Fibroblast of skin of abdomen (primary cell): ENCODE measurements at places on chromosomes 6 and 20.

GRCh38 chr6:1065986-1066385 lies 245.9 kb upstream of the FOXQ1 start:
- DNase-seq = no peak

- DNase-seq = no peak
These were observed 10.6 kb downstream of the TRIB3 start for GRCh38 chr20:391041-391711.

DNA sequence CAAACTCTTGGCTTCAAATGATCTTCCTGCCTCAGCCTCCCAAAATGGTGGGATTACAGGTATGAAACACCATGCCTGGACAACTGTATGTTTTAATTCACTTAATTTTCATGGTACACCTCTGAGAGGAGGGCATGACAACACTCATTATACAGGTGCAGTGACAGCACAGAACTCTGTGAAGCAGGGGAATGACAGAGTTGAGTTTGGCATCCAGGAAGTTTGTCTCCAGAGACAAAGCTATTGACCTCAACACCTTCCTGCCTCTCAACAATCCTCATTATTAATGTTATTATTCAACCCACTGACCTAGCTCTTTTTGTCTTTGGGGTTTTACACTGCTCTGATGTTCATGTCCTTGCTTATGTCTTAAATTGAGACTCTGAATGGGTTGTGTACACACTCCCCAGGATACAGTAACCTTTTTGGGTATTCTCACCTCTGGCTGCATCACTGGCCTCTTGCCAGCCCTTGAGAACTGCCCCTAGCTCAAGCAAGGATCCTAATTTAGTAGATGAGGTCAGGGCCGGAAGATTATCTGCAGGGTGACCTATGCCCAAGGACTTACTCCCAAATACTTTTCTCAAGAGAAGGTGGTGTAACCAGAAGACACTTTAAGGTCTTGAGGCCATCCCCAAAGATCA lies 13.0 kb upstream of the IER3 start:
- DNase-seq = no peak

DNA sequence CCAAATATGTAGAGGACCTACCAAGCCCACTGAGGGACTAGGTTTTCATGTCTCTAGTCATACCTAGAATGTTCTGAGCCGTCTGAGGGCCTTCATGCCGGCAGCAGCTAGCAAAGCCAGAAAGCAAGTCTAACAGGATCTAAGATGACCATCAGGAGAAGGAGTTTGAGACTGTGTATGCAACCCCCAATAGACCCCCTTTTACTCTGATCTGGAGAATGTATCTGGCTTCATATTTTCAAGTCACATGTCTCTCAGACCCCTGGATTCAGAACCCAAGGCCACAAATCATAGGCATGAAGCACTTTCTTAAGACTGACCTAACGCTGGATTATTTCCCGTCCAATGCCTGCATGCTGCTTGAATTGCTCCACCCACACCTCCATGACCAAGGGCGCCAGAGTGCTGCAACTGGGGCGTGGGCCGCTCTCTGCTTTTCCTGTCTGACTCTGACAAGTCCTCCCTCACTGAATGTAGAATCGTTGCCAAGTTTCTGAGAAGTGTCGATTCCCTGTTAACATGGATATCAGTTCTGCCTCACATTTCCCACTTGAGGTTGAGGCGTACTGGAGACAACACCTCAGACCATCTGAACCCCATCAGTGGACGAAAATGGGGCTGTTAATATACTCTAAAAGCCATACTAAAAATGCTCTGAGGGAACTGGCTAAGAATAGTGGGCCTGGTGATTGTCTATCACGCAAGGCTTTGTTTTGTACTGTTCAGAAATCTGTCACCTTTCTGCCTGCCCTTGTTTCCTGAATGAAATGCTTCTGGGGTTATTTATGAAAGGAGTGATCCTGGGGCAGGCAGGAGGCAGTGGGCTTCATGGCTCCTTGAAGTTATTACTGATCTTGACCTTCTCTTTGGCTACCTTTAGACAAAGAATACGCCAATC lies 23.9 kb upstream of the ASXL1 start:
- DNase-seq = no peak

DNA sequence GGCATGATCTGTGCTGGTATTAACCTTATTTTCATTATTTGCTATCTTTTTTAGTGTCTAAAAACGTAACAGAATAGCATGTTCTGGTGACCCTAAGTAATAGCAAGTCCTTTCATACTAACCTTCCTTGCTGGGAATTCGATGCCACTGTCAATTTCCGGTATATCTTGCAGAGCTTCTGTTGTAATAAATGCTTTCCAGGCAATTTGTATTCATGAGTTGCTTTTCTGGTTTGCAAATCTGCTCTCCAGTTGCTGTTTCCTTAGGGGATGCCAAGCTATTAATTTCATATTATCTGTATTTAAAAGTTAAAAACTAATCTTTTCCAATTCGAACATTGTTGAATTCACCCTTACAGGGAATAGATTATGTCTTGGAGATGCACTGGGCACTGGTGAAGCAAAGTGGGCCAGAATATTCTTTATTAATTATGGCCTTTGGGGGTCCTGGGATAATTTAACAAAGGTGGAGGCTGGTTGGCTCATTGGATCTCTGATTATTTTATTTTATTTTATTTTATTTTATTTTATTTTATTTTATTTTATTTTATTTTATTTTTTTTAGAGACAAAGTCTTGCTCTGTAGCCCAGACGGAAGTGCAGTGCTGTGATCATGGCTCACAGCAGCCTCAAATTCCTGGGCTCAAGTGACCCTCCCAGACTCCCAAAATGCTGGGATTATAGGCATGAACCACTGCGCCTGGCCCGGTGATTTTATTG lies 123.6 kb upstream of the GLP1R start:
- no peak for DNase-seq

GRCh38 chr6:145893586-145893985 lies 70.6 kb downstream of the SHPRH start:
- DNase-seq = no peak

- no peak for DNase-seq
These were observed 30.3 kb upstream of the RCAN2 start for GRCh38 chr6:46521464-46521971.

- DNase-seq = no peak
These were observed 17.2 kb upstream of the IL22RA2 start for GRCh38 chr6:137190583-137191094.

- no peak for DNase-seq
These were observed 228.6 kb upstream of the PMEPA1 start for GRCh38 chr20:57938158-57939108.
